CD4-positive, CD25-positive, alpha-beta regulatory T cell (primary cell): ENCODE measurements at places on chromosomes 6 and 20.

DNA sequence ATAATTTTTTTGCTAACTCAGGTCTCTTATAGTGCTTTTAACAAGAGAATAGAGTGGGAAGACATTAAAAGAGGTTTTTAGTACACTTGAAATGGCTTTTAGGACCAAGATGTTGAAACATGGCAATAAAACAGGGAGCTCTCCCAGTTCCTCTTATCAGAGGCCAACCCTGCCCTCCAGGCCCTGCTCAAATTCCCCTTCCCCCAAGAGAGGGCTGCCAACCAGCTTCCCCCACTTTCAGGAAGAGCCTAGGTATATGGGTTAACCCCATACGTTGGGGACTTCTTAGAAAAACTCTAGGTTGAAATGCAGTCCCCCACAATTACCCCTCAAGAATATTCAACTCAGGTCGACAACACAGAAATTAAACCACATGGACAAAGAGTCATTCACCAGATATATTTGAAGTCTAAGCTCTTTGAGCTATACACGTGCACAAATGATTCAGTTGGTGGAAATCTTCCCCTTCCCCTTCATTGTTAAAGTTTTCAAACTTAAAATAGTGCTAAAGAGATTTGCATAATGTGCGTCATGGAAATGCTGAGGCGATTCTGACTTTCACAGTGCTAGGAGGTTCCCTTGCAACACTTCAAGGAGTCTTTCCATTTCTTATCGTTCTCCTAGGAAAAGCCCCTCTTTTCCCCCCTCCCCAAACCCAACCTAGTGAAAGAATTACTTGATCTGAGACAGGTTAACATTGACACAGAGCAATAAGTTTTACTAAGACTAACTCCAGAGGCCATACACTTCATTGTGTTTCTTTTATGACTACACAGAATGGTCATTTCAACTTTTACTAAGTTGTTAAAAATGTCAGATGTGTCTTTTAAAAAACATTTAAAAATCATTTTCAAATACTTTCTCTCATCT is 49.8 kb upstream of the ENPP5 start:
- DNase-seq, result no peak

- no peak for DNase-seq
Observed at GRCh38 chr20:46694484-46694883, 5.2 kb upstream of the TP53RK start.

- no peak for DNase-seq
Observed at GRCh38 chr6:7912024-7912423, 1.4 kb upstream of the TXNDC5 start.

GRCh38 chr6:112204350-112204706 is 50.0 kb downstream of the LAMA4 start:
- no peak for DNase-seq

DNA sequence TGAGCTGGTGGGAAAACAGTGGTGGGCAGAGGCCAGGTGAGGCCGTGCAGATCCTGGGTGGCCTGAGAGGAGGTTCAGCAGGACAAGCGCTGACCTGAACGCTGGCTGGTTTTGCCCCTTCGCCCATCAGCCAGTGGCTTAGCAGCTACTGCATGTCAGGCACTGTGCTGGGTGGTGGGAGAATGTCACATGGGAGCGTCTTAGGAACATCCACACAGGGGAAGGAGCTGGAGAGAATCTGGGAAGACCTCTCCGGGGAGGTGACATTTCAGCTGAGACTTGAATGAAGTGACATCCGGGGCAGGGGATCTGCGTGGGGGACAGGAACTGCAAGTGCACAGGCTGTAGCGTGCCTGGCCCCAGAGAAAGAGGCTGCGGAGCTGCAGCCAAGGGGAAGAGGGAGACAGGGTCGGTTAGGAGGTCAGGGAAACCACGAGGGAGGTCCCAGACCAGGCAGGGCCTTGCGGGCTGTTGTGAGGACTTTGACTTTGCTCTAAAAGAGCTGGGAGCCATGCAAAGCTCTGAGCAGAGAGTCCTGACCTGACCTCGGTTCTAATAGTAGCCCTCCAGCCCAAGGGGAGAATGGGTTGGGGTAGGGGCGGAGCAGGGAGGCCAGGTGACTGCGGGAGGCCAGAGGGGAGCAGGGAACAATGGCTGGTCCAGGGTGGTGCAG is 156.8 kb upstream of the PTPN1 start:
- DNase-seq, result no peak

DNA sequence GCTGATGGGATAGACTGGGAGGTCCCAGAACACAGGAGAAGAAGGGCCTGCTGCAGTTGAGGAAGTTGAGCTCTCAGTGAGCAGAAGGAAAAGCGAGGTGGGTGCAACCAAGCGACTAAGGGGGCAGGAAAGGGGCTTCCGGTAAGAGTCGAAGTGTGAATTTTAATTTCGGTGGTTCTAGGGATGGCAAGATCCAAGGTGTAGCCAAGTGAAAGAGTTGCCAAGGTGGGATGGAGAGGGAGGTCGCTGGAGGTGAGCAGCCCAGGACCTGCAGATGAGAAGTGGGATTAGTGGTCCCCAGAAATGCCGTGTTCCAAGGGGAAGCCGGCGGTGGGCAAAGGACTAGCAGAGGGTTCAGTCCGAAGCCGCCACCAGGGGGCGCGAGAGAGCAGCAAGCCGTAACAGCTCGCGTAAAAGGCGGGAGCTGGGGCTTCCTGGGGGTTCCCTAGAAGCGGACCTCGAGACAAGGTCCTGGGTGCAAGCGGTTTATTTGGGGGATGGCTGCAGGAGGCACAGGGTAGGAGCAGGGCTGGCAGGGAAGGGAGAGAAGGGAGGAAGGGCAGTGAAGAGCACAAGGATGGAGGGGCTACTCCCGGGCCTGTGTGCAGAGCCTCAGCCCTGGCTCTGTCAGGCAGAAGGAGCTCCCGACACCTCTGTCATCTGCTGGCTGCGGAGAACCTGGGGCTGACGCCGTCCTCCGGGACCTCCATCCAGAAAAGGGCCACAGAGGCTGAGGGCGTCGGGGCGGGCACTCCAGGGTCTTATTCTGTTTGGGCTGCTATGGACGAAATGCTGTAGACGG is 103.6 kb downstream of the PAX1 start:
- DNase-seq, result peak; percentile 11

- DNase-seq, result no peak
Observed at GRCh38 chr6:136762022-136762975, 30.0 kb downstream of the MAP3K5 start.

DNA sequence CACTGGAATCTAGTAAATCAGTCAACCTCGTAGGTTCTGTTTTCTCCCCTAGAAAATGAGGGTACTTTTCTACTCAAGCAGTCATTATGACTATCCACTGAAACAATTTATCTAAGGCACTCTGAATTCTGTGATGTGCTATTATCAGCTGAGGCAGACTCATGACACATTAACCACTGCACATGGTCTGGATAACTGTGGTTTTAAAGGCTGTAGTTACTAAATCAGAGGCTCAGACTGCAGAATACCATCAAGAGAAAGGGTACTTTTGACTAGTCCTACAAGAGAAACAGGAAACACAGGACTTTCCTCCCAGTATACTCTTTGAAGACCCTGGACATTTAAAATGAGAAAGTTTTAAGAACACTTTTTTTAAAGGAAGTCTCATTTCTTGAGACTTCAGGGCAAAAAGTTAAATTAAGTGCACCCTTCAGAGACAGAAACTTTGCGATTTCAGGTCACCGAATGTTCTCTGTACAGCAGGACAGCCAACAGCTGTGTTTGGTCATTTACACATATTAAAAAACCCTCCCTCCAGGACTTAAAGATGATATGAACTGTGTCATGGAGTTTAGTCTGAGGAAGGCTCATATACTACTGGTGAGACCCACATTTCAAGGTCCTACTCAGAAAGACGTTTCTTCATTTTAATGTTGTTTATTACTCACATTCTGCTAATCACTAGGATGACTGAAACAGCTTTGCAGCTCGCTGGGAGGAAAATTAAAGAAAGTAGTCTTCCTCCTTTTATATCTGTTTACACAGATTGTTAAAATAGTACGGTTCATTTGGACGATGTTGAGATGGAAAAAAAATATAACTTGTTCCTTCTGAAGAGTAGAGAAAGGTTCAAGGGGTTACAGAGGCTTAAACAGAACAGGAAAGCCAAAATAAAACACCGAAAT is 19.9 kb downstream of the ATXN1 start:
- peak; percentile 35 for DNase-seq

DNA sequence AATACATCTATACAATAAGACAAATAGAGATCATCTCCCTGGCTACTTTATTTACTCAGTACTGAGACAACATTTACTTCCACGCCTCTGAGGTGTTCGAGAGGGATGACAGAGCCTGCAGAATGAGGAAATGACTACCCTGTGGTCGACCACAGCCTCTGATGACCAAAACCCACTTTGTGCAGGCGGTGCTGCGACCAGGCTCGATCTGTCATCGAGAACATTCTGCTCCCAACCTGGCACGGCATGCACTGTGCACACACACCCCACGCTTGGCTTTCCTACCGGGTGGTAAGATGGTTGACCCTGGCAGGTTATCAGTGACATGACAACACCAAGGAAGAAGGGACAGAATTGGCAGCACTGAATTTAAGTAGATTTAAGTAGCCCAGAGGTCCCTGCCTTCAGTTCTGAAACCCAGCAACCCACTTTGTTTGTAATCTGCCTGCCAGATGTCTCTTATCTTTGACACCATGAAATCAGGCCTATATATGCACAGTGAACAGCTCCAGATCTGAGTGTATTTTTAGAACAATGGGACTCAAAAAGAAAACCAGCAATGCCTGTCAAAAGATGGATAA is 42.6 kb downstream of the TTI1 start:
- DNase-seq, result peak; percentile 33

GRCh38 chr6:14280766-14281293 is 163.3 kb downstream of the CD83 start:
- no peak for DNase-seq

- no peak for DNase-seq
Observed at GRCh38 chr20:24384865-24385264, 84.6 kb upstream of the SYNDIG1 start.

- DNase-seq, result no peak
Observed at GRCh38 chr6:142332393-142333098, 30.7 kb downstream of the ADGRG6 start.

DNA sequence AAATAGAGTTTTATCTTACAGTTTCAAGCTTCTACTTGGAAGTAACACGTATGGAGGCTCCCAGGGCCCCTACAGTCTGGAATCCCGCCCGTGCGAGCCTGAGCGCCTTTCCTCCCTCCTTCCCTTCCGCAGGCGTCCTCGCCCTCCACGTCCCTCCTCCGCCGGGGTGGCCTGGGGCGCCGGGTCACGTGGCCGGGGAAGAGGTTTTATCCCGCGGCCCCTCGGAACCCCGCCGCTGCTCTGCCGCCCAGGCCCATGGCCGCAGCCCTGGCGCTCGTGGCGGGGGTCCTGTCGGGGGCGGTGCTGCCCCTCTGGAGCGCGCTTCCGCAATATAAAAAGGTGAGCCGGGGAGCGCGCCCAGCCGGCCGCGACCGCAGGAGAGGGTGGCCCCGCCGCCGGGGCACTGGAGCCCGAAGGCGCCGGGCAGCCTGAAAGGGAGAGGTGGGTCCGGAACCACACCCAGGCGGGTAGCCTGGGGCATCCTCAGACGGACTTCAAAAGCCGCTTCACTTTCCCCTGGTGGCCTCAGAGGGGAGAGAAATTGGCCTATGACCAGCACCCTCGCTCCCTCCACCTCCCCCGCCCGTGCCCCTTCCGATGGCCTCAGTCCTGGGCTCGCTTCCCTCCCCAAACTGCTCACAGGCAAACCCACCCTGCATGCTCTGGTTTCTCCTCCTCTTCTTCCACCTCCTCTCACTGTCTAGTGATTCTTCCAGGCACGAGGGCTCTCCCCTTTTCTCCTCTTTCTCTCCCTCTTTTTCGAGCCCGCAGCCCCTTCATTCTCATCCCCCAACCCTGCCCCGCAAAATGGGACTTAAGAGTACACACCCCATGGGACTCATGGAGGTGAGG is at the start of gene CLPSL2:
CLPSL2 (plus strand) TSS at position 235 of the 852 bp plus-strand sequence; CDS start at position 256, 21 bp downstream.
- no peak for DNase-seq

DNA sequence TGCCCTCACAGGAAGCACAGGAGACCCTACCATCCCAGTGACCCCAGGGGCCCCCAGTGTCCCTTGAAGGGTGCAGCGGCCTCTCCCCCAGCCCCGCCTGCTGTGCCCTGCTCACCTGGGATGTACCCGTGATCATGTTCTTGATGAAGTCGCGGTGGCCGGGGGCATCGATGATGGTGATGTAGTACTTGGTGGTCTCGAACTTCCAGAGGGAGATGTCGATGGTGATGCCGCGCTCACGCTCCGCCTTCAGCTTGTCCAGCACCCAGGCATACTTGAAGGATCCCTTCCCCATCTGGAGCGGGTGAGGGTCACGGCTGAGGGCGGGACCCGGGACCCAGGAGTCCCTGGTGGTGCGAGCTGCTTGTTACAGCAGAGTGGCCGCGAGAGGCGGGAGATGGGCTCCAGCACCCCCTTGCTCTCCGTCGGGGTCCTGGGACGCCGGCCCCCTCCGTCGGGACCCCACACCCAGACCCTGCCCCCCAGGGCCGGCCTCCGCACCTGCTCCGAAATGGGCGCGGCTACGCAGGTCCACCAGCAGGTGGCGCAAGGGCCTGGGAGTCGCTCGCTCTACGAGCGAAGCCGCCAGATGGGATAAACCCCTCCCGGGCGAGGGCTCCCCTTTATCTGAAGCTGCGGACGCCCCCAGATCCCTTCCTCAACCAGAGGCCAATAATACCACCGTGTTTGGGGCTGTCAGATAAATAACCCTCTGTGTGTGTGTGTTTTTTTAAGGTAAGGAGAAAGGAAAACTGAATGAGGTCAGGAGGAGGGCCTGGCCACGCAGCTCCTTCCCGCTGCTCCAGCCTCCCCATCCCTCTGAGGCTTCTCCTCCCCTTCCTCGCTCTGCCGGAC is 2.9 kb downstream of the EEF1A2 start:
- peak; percentile 61 for DNase-seq

- no peak for DNase-seq
Observed at GRCh38 chr20:9128568-9128967, 59.7 kb downstream of the PLCB4 start.

GRCh38 chr6:56424542-56425083 is 177.2 kb upstream of the COL21A1 start:
- no peak for DNase-seq

DNA sequence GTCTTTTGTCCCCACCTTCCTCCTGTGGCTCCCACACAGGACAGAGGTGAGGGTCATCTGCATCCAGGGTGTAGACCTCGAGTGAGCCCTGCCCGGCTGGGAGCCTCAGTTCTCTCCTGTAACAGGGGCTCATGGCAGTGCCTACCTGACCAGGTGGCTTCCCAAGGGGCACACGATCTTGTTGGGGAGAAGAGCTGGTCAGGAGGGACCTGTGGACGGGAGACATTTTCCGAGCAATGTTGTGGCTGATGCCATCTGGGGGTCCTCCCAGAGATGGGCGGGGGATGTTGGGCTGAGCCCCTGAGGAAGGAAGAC is 51.9 kb downstream of the CEBPB start:
- DNase-seq, result no peak

DNA sequence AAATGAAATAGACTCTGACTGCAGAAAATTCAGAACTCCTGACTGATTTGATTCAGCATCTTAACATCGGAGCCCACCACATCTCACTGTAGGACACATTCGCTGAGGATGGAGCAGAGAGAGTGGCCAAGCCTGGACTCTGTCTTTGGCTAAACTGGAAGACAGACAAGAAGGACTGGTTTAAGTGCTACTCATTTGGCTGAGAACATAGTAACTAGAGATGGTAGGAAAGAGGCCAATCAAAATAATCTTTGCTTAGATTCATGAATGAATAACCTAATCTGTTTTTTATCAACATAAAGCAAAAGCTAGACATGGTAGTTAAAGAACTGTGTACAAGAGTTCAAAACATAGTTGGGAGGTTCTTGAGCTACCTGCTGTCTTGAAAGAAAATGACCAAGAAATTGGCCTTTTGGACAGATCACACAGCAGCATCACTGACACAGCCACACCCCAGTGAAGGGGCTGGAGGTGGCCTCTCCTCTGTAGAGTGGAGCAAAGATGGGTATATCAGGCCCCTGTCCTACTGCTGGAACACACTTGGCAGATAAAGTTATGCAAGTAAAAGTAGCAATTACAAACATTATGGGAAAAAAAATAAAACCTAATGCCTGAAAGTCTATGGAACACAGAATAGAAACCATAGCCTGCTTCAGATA is 87.1 kb upstream of the NT5E start:
- no peak for DNase-seq
